ENCODE measurements at places on chromosomes 7 and 10. TPM values are rescaled to one million over a fixed set of nuclear protein-coding genes. Genes with fewer than 3 reads are reported as not detected.

OR13A1 gene
- total RNA-seq: not detected

GRCh38 chr7:27250557-27251070 is 8.0 kb downstream of the EVX1 start:
- H3K27me3 ChIP-seq: peaks cover 53% of the 10 kb centered on the region
- no peak overlapping the region for H3K4me3 ChIP-seq
- H3K4me1 ChIP-seq: no peaks in the 10 kb centered on the region
- H3K27ac ChIP-seq: no peak overlapping the region

DNA sequence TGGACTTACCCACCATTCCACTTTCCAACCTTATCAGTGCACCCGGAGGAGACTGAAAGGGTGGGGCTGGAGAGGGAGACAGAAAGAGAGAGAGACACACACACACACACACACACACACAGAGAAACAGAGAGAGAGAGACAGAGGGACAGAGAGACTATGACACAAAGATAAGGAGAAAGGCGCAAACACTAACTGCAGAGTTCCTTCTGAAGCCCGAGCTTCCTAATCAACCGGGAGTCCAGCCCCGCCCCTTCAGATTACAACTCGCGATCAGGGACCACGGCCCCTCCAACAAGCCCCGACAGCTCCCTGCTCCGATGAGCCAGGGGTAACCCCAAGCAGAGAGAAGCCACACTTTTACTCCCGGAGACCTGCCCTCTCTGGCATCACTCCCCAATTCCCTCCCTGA is 499 bp downstream of the GAL3ST4 start:
- peak overlapping the region; percentile 30 for H3K4me3 ChIP-seq
- no peak for DNase-seq
- H3K27me3 ChIP-seq: no peaks in the 10 kb centered on the region
- peaks cover 80% of the 10 kb centered on the region for H3K4me1 ChIP-seq

DNA sequence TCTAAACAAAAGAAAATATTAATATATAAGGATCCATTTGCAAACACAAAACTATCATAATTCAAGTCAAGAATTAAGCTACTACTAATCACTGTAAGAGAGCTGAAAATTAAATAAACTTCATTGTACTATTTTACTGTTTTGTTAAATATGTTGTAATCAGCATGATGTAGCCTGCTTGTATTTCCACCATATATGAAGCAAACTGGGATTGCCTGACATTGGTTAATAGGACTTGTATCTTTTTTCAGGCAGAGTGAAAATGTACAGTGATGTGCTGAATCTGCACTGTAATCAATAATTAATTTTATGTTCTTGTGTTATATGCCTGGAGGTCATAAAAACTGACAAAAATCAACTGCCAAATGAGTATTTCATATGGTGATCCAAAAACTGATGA is 25.4 kb downstream of the TRDMT1 start:
- no peak for DNase-seq
- H3K4me3 ChIP-seq: no peak overlapping the region
- no peaks in the 10 kb centered on the region for H3K27me3 ChIP-seq
- H3K36me3 ChIP-seq: no peaks in the 10 kb centered on the region

- no peaks in the 10 kb centered on the region for H3K36me3 ChIP-seq
- H3K4me3 ChIP-seq: no peak overlapping the region
- no peaks in the 10 kb centered on the region for H3K27me3 ChIP-seq
- no peak overlapping the region for H3K27ac ChIP-seq
- no peak for DNase-seq
Measured at GRCh38 chr7:337567-337951, 47.6 kb downstream of the FOXL3 start.

GRCh38 chr7:142025896-142026295 is 30.2 kb downstream of the MGAM start:
- no peaks in the 10 kb centered on the region for H3K4me1 ChIP-seq
- no peak for DNase-seq
- H3K4me3 ChIP-seq: no peak overlapping the region

DNA sequence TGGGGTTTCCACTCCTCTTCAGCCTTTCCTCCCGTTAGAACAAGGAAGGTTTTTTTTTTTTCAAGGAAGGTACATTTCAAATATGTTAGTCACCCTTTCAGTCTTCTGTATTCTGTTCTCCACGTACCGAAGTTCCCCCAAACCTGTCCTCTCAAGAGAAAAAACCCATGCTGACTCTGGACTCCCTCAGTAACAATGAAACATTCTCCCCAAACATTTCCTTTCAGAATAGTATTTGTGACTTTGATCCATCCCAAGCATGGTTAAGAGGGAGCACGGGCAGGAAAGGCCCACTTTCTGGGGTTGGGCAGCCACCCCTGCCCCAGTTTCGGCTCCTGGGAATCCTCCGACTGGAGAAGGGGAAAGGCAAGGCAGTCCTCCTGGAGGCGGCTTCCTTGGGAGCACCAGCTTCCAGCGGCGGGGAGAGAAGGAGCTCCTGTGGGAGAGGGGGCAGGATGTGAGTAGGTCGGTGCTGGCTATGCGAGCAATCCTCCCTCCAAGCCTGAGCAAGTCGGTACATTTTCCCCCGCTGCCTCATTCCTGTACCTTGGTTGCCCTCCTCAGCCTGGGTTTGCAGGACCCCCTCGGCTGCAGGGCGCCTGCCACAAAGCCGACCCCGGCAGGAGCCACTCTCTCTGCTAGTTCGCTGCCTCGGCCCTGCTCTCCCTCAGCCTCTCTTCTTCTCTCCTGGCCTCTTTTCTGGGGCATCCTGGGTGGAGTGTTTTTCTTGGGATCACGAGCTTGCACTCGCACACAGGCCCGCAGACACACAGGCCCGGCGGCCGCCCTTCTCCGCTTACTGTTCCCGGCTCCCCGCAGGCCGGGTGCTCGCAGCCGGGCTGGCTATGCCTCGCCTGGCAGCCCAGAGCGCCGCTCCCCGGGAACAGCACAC is 2.1 kb upstream of the HOXA1 start:
- no peak for DNase-seq
- peaks cover 31% of the 10 kb centered on the region for H3K4me1 ChIP-seq
- peaks cover 21% of the 10 kb centered on the region for H3K27me3 ChIP-seq
- no peak overlapping the region for H3K4me3 ChIP-seq

GRCh38 chr7:7164591-7164990 is 17.8 kb upstream of the C1GALT1 start:
- H3K36me3 ChIP-seq: no peaks in the 10 kb centered on the region
- H3K4me3 ChIP-seq: no peak overlapping the region
- no peak overlapping the region for H3K27ac ChIP-seq
